HepG2 (cell line): ENCODE measurements at places on chromosomes 7 and 10. TPM values are rescaled to one million over a fixed set of nuclear protein-coding genes. Genes with fewer than 3 reads are reported as not detected.

DNA sequence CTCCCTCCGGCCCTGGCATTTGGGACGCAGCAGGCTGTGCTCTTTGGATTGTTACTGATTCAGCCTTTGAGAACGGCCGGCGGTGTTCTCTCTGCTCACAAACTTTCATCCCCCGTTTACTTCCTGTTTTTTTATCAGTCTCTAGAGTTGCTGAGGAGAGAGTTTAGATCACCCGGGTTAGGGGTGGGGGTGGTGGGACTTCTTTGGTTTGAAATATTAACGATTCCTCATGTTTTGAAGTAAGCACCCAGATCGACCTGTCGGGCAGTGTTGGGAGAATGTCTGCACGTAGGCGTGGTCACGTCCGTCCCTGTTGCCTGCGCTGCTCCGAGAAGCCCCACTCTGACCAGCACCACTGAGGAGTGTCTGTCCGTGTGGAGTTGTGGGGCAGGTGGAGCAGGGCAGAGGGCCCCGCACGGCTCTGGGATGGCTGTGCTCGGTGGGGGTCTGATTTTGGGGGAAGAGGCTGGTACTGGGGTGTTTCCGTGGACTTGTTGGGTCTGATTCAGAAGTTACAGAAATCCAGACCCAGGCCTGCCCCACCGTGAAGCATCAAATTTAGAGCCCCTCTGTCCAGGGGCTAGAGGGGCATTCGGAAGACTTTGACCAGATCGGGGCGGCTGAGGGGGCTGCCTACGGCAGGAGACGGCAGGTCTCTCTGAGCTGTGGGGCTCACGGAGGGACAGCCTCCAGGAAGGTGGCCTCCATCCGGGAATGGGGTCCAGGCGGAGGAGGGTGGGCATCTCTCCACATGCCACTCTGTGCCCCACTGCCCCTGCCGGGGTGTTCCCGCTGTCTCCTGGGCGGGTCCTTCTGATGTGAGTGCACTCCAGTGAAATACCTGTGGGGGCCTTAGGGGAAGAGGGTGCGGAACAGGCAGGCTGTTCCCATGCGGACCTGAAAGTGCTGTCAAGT is 7.4 kb downstream of the INPP5A start:
- no peak for DNase-seq

DNA sequence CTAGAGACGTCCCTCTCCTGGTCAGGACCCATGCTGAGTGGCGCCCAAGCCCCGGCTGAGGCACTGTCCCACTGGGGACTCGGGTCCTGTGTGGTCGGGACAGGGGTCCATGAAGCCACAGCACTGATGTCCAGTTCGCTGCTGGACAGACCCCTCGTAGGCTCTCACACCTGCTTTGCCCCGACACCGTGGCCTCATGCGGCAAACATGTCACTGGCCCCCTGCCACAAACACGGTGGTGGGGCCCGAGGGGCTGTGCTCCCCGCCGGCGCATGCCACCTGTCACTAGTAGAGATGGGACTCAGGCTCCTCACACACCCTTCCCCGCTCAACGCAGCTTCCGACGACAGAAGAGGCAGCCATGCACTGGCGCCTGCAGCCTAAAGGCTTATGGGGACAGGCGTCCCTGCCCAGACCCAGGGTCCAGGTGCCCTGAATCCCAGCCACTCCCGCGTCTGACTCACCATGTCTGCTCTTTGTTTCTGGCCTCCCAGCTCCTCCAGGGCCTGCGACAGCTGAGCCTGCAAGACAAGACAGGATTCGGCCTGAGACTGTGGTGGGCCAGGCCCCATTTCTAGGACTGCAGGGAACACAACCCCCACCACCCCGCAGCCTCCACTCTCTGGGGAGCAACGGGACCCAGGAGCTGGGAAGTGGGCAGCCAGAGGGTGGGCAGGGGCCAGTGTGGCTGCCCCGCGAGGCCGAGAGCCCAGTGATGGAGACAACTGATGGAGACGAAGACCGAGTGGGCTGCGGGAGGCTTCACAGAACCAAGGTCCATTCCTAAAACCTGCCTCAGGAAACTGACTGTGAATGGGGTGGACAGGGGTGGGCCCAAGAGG is 230.9 kb downstream of the MAD1L1 start:
- no peak for DNase-seq

Gene CAV1
- polyA plus RNA-seq, result 0.08 and 0.40 TPM in 2 replicates

DNA sequence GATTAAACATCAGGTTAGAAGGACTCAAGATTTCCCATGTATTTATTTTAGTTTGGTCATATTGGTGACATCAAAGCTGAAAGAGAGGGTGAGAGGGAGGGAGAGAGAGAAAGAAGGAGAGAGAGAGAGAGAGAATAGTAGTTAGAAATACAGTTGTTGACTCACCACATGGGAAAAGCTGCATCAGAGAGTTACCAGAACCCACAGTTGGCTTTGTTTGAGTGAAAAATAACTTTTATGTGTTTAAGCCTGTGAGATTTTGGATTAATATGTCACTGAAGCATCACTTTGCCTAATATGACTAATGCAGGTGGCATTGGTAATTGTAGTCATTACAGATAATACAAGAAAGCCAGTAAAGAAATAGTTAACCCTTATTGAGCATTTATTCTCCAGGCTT is 303.9 kb downstream of the REEP3 start:
- no peak for DNase-seq

DNA sequence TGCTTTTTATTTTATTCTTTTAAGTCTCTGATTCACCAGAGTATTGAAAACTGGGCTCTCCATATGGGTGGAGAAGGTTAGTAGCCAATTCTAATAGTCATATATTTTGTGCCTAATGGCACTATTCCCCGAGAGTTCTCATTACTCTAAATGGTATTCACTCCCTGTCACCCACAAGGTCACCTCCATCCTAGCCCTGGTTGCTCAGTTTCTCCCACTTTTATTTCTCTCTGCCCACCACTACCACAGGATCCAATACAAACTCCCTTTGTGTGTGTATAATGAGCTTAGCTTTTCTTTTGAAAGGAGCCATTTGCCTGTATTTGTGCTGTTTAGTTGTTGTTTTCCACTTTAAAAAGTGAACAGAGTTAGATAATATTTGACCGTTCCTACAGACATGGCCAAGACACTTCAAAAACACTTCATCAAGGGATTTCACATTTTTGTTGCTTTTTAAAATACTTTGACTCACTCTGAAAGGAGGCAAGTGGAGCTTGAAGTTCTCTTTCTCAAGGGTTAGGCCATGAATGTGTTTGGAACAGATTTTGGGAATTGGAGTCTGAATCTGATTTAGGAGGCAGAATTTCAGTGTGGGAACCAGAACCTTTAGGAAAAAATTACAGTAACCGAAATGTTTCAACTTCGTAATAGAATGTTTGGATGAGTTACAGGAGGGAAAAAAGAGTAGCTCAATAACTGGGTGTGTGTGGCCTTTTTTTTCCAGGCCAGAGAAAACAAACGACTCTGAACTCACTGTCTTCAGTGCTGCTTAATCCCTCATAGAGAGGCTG is 321.3 kb downstream of the BICC1 start:
- no peak for DNase-seq

Gene SFTPD
- polyA plus RNA-seq, result not detected in 2 replicates

DNA sequence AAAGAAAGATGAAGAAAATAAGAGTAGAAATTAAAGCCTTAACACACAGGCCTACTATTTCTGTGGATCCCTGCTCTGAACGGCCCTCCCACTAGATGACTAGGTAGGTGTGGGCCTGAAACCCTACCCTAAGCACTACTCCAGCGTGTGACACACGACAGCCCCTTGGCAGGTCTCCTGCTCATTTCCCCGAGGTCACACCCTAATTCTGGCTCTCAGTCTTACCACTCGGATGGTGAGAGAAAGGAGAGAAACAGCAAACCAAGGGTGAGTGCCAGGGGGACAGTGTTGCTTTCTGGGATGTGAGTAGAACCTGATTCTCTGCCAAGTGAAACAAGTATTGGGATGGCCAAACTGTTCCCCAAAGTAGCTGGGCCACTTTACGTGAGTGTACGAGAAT is 12.1 kb downstream of the GALNTL5 start:
- DNase-seq, result no peak

DNA sequence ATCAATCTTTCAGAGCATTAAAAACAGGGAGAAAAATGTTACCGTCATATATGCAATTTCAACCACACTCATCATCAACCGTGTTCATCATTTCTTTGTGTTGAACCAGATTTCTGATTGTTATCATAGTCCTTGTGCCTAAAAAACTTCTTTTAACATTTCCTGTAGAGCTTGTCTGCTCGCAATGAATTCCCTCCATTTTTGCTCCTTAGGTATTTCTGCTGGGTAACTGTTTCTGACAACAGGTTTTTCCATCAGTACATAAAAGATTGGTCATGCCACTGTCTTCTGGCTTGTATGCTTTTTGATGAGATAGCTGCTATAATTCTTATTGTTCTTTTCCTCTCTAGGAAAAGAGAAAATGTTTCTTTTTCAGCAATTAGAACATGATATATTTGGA is 8.6 kb upstream of the RBM33 start:
- no peak for DNase-seq

DNA sequence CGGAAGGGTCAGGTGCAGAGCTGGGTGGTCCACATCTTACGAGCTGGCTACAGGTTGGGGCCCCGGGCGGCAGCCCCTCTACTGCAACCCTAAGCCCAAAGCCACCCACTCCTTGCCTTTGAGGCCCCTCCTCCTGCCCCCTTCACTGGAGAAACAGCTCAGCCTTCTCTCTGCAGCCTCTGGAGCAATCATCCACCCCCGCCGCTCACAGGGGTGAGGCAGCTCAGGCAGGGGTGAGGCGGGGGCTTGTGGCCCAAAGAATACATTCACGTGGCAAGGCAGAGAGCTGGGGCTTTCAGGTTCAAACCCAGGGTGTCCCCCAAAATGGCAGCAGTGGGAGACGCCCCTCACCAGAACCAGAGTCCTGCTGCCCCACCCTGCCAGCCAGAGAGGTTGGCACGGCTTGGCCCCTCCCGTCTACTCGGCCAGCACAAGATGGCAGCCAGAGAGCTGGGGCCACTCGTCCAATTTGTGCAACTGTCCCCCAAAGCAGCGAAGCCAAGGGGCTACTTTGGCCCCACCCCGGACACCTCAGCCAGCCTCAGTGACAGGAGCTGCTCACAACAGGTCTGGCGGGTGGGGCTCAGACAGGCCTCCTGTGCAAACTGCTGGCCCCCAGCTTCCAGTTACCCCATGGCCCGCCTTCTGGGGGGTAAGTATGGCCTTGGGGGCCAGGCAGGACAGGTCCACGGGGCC is 7.2 kb downstream of the GNB2 start:
- no peak for DNase-seq

DNA sequence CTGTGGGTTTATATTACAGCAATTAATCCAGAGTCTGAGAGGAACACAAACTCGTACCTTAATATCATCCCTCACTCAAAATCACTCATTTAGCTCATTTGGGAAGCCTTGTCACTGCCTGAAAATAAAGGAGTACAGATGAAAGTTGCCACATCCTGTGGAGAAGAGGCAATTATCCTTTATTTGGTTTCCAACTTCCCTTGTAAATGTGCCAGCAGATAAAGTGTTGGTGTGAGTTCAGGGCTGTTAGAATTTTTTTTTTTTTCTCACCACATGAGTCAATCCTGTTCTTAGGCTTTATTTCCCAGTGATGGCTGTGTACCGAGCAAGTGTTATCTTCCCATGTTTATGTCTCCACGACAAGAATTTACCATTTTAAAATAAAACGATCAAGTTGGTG is 99.0 kb upstream of the SMIM30 start:
- no peak for DNase-seq
